ENCODE measurements at places on chromosomes 5 and 9.

- DNase-seq: no peak
Measured at GRCh38 chr5:75037106-75037505, 15.3 kb downstream of the GCNT4 start.

DNA sequence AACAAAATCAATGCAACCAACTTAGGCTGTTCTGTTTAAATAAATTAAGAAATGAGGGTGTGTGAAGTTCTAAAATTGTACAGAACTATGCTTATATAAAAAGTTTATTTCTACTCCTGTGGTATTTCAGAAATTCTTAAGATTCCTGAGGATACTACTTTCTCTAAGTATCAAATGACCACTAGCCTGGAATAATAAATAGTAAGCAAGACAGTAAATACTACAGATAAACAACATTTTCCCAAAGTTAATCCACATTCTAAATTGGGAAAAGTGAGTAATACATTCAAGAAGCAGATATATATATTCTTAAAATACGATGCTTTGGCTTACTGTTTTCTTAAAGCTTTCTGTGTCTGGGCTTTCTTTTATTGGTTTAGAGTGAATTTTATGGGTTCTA is 29.5 kb downstream of the CCNH start:
- DNase-seq: no peak

DNA sequence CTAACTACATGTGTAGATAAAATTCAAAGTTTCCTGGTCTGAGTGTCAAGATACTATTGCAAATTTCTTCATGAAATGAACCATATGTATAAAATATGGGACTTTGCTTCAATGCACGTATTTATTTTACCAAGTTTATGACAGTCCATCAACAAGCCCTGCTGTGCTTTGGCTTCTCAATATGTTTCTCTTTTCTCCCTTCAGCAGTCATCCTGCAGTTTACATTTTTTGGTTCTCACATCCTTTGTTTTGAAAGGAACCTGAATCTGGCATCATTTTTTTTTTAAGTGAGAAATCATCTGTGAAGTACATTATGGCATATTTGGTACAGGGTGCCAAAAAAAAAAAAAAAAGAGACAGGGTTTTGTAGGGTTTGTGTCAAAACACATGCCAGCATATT is 65.1 kb downstream of the YIPF5 start:
- no peak for DNase-seq

GRCh38 chr5:4230786-4231641 is 635.4 kb downstream of the IRX1 start:
- DNase-seq: no peak

GRCh38 chr5:12017007-12017406 is 112.8 kb upstream of the CTNND2 start:
- DNase-seq: no peak

GRCh38 chr5:151896031-151896691 is 28.5 kb downstream of the GLRA1 start:
- no peak for DNase-seq

DNA sequence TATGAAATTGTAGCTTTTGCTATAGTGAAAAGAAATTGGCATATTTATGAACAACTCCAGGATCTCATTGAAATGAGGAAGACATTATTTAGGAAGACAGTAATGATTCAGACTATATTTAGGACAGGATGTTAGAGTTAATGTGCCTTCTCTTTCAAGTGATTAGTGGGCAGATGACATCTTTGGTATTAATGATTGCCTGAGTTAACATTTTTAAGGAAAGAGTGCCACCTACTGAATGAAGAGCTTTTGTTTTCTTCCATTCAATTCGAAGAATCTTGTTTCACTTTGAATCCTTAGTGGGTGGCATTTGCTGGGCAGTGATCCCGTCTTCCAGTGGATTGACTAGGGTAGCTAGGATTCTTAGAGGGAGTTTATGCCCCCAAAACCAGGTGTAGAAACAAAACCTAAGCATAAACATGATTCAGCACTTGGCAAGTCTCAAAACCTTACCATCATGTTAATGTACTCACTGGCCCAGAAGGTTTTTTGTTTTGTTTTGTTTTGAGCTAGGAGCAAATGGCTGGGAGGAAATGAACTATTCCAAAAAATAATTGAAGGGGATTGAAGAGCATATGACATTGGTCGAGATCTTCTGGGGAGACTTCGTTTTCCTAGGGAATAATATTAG is 23.2 kb downstream of the MAP3K1 start:
- peak; percentile 25 for DNase-seq

- DNase-seq: no peak
Measured at GRCh38 chr9:110408598-110408997, 70.9 kb upstream of the TXNDC8 start.

- DNase-seq: no peak
Measured at GRCh38 chr5:3348576-3349535, 246.8 kb upstream of the IRX1 start.

DNA sequence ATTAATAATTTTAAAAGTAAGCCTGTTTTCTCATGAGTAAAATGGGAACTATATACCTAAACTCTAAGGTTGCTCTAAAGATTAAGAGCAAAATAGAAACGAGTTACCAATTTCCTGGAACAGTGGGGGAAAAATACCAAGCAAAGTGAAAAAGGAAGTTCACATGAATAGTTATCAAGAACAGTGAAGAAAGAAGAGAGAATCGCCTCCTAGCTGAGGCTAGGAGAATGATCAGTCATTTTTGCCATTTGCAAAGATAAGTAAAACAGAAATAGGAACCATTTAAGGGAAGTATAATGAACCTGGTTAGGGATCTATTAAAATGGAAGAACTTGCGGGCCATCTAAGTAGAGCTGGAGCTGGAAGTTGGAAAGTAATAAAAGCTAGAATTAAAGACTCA is 50.7 kb downstream of the P4HA2 start:
- DNase-seq: peak; percentile 59

- DNase-seq: no peak
Measured at GRCh38 chr9:131674425-131675421, 65.2 kb downstream of the RAPGEF1 start.

Data from GM20000 (cell line).